Vagina (tissue), 2 donors: ENCODE measurements at places on chromosomes 2 and 18. TPM values are rescaled to one million over a fixed set of nuclear protein-coding genes. Genes with fewer than 3 reads are reported as not detected.
A peak's percentile ranks its signal among the peaks of the same experiment; 100 is the strongest.

DNA sequence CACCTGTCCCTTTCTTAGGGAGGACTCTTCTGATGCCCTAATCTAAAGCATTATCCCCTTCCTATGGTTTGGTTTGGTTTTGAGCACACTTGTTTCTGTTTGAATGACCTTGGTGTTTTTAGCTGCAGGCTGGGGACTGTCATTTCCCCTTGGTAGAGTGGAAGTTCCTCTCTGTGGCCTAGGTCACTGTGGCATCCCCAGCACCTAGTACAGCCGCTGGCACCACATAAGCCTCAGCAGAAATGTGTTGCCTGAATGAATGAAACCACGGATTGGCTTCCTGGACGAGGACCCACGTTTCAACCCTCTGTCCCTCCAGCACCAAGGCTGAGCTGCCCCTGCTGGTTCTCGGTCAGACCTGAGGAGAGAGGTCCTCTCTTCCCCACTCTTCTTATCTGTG lies 159.9 kb downstream of the CTIF start:
- no peak overlapping the region for H3K4me3 ChIP-seq
- H3K36me3 ChIP-seq, result no peaks in the 10 kb centered on the region
- no peak for DNase-seq
- H3K27ac ChIP-seq, result no peak overlapping the region

GRCh38 chr2:240347373-240347940 lies 88.0 kb upstream of the GPC1 start:
- no peaks in the 10 kb centered on the region for H3K36me3 ChIP-seq
- H3K4me1 ChIP-seq, result no peaks in the 10 kb centered on the region
- no peak overlapping the region for H3K4me3 ChIP-seq
- no peaks in the 10 kb centered on the region for H3K27me3 ChIP-seq

DNA sequence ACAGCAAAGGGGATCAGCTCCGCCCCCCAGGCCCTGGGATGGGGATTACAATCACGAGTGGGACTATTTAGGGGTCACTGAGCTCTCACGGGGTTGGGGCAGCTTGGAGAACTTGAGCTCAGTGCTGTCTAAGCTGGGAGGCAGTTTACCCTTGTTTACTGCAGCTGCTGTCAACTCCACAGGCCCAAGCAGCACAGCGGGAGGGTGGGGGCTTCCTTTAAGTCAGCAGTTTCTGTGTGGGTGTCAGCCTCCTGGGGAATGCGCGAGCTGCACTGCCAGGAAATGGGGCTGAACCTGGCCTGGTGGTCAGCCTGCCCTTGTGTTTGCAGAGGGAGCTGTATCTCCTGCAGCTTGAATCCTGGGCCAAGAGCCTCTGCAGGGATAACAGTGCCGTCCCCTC lies 29.8 kb downstream of the TOGARAM2 start:
- H3K4me1 ChIP-seq, result peaks cover 23% of the 10 kb centered on the region
- no peaks in the 10 kb centered on the region for H3K36me3 ChIP-seq
- H3K27ac ChIP-seq, result peak overlapping the region; percentile 56
- no peak for DNase-seq
- H3K27me3 ChIP-seq, result no peaks in the 10 kb centered on the region
- H3K4me3 ChIP-seq, result no peak overlapping the region

DNA sequence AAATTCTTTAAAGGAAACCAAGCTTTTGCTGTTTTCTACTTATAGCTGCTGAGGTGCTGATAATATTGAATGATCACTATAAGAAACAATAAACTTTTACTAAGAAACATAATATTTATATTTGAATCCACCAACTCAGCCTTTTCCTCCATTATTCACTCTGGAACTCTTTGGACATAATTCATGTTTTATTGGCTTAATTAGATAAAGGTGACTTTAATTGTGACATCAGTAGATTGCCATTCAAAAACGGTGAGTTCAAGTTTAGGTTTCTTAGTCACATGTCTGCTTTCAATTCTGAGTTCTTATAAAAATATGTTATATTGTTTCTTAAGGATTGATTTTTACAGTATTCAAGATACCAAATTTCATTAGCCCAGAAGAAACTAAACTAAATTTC lies 24.0 kb downstream of the CCDC85A start:
- no peaks in the 10 kb centered on the region for H3K27me3 ChIP-seq
- H3K4me3 ChIP-seq, result no peak overlapping the region
- H3K27ac ChIP-seq, result no peak overlapping the region
- no peaks in the 10 kb centered on the region for H3K4me1 ChIP-seq

GRCh38 chr2:183678908-183679307 lies 554.7 kb downstream of the NUP35 start:
- no peaks in the 10 kb centered on the region for H3K36me3 ChIP-seq
- no peaks in the 10 kb centered on the region for H3K27me3 ChIP-seq
- no peak overlapping the region for H3K27ac ChIP-seq
- no peak overlapping the region for H3K4me3 ChIP-seq
- DNase-seq, result no peak
- H3K4me1 ChIP-seq, result no peaks in the 10 kb centered on the region

DNA sequence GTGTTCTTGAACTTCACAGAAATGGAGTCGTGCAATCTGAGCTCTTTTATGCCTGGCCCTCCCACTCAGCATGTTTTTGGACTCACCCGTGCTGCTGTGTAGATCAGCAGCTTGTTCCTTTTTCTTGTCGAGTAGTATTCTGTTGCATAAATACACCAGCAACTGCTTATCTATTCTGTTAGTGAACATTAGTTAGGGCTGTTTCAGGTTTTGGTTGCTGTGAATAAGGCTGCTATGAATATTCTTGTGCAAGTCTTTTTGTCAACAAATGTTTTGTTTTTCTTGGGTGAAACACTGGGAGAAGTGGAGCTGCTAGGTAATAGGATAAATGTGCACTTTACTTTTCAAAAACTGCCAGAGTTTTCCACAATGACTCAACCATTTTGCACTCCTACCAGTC lies 15.3 kb upstream of the CIDEA start:
- no peaks in the 10 kb centered on the region for H3K4me1 ChIP-seq
- no peak overlapping the region for H3K4me3 ChIP-seq
- no peaks in the 10 kb centered on the region for H3K36me3 ChIP-seq
- no peaks in the 10 kb centered on the region for H3K27me3 ChIP-seq
- DNase-seq, result peak; percentile 43
- H3K27ac ChIP-seq, result no peak overlapping the region

- H3K4me3 ChIP-seq, result no peak overlapping the region
- H3K4me1 ChIP-seq, result peaks cover 29% of the 10 kb centered on the region
- no peak overlapping the region for H3K27ac ChIP-seq
- no peaks in the 10 kb centered on the region for H3K27me3 ChIP-seq
- no peak for DNase-seq
These were observed 123.9 kb downstream of the ZNF532 start for GRCh38 chr18:58988600-58988999.

The CPS1 gene
- total RNA-seq, result 8.8 TPM

The KIF1A gene
- total RNA-seq, result 6.1 TPM

The TEX44 gene
- total RNA-seq, result not detected
